ENCODE measurements at places on chromosomes 6 and 20. TPM values are rescaled to one million over a fixed set of nuclear protein-coding genes. Genes with fewer than 3 reads are reported as not detected.

- DNase-seq: no peak
Measured at GRCh38 chr6:37473364-37474095, 26.2 kb downstream of the CCDC167 start.

- DNase-seq: no peak
Measured at GRCh38 chr6:40888456-40888990, 150.5 kb downstream of the UNC5CL start.

- peak; percentile 84 for DNase-seq
Measured at GRCh38 chr6:6699741-6700367, 111.3 kb downstream of the LY86 start.

- DNase-seq: no peak
Measured at GRCh38 chr6:70686548-70687133, 19.0 kb downstream of the SMAP1 start.

DNA sequence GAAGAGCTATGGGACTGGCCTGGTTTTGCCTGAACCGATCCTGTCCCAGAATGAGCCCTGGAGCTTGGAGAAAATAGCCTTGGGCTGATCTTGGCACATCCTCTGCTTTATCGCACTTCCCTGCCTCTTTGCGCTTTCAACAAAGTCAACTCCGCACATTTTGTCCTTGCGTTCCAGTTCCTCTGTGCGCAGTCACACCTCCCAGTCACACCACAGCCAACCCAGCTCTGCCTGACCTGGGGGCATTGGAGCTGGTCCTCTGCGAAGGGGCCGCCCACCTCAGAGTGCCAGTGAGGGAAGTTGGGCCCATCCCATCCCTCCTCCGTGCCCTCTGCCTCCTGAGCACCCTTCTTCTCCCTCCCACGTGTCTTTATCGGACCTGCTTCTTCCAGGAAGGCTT, 16.9 kb upstream of the UQCC2 start:
- no peak for DNase-seq

DNA sequence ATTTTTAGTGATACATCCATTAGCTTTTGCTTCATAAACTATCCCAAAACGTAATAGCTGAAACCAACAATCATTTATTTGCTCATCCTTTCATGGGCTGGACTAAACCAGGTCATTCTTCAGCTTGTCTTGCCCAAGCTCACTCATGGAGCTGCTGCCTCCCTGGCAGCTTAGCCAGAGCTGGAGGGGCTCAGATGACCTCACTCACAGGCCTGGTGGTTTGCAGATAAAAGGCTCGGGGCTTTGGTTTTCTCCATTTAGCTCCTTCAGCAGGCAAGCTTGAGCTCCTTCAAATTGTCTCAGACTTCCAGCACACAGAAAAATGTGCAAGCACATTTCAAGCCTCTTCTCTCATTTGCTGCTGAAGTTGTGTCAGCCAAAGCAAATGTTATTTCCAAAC, 139.1 kb downstream of the BTBD3 start:
- DNase-seq: no peak

EYA2 gene
- total RNA-seq: 10.7 TPM

GPLD1 gene
- total RNA-seq: 8.2 TPM

SIRPG gene
- not detected for total RNA-seq

MAP7 gene
- 2.5 TPM for total RNA-seq

All from aorta (tissue), 5 donors.